ENCODE measurements at places on chromosomes 5 and 9.

DNA sequence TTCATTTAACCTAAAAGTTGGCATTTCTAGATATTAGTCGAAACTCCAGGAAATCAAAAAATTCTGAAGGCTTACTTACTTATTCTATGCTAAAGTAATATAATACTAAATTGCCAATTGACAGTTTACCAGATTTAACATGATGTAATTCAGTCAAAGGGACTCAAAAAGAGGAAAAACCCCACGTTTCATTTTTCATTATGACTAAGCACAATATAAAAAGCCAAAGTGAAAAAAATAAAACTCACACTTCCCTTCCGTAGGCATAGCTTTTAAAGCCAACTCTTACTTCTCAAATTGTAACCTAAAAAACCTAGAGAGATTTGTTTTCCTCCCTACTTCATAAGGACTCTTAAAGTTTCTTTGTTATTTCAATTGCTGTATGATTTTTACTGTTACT lies 146.6 kb downstream of the RAPGEF6 start:
- DNase-seq = no peak

DNA sequence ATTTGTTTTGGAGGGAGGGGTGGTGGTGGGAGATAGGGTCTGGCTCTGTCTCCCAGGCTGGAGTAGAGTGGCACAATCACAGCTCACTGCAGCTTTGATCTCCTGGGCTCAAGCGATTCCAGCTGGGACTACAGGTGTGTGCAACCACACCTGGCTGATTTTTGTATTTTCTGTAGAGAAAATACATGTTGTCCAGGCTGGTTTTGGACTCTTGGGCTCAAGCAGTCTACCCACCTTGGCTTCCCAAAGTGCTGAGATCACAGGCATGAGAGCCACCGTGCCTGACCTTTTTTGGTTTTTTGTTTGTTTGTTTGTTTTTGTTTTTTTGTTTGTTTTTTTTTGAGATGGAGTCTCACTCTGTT lies 15.4 kb downstream of the STXBP1 start:
- no peak for DNase-seq

DNA sequence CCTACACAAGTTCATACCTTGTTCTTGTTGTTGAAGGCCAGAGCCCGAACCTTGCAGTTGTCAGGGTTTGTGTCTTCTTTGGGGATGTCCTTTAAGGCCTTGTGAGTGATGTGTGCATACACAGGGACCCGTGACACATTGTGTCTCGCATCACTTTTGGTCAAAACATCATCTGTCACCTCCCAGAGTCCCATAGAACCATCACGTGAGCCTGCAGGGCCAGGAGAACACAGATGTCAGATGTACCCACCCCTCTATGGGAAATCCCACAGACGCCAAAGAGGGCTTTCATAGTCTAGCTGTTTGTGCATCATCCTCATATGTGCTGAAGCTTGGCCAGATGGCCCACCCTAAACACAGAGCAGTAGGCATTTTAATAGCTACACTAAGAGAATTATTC lies 28.2 kb downstream of the DCAF12 start:
- DNase-seq = no peak

- DNase-seq = no peak
These were observed 805.3 kb downstream of the TLE1 start for GRCh38 chr9:80883826-80884579.

- no peak for DNase-seq
These were observed 159.5 kb downstream of the RAPGEF6 start for GRCh38 chr5:131475541-131475941.

- DNase-seq = peak; percentile 26
These were observed 42.5 kb upstream of the RIC1 start for GRCh38 chr9:5586391-5586802.

GRCh38 chr9:136566553-136566895 lies 20.7 kb upstream of the NOTCH1 start:
- no peak for DNase-seq

DNA sequence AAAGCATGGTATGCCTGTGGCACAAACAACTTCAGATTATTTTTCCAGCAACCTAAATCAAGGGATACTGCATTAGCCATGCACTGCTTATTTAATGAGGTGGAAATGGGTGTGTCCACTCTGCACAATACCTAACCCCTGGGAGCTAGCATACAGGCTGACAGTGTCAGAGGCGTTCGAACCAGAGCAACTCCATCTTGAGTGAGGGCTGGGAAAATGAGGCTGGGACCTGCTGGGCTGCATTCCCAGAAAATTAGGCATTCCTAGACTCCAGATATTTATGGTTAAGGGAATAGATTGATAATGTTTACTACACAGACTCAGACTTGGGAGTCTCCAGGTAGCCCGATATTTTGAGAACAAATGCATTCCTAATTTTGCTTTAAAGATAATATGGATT lies 2.8 kb downstream of the FGF1 start:
- no peak for DNase-seq

GRCh38 chr9:134518004-134518606 lies 123.5 kb upstream of the COL5A1 start:
- DNase-seq = no peak

GRCh38 chr9:32385152-32385884 lies 875 bp downstream of the ACO1 start:
- no peak for DNase-seq

GRCh38 chr5:55929020-55929799 lies 65.6 kb downstream of the IL6ST start:
- DNase-seq = no peak

DNA sequence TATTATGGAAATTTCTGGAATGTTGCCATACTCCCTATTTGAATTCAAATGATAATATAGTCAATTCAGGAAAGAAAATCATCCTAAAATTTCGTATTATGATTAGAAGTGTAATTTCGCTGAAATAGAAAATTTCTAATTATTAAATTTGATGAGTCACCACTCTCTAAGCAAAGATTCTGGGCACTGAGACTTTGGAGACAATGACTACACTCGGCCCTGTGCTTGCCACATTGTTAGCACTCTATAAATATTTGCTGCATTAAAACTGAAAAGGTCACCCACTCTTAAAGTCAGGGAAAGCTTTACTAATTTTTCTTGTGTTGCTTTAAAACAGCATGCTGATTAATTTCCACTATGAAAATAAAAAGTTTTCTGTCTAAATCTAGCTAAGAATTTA lies 240.3 kb downstream of the TLE4 start:
- no peak for DNase-seq

- DNase-seq = no peak
These were observed 16.9 kb upstream of the LAMC3 start for GRCh38 chr9:130991778-130992681.

- DNase-seq = no peak
These were observed 13.0 kb downstream of the SLC38A9 start for GRCh38 chr5:55699041-55699688.

GRCh38 chr9:134975253-134975652 lies 57.5 kb upstream of the FCN1 start:
- DNase-seq = no peak

- no peak for DNase-seq
These were observed 10.9 kb downstream of the MGAT1 start for GRCh38 chr5:180791611-180792213.

- DNase-seq = peak; percentile 54
These were observed at the start of gene MVB12B for GRCh38 chr9:126326228-126327005. MVB12B (plus strand) TSS chr9:126326829; CDS start chr9:126326930, 101 bp downstream.

DNA sequence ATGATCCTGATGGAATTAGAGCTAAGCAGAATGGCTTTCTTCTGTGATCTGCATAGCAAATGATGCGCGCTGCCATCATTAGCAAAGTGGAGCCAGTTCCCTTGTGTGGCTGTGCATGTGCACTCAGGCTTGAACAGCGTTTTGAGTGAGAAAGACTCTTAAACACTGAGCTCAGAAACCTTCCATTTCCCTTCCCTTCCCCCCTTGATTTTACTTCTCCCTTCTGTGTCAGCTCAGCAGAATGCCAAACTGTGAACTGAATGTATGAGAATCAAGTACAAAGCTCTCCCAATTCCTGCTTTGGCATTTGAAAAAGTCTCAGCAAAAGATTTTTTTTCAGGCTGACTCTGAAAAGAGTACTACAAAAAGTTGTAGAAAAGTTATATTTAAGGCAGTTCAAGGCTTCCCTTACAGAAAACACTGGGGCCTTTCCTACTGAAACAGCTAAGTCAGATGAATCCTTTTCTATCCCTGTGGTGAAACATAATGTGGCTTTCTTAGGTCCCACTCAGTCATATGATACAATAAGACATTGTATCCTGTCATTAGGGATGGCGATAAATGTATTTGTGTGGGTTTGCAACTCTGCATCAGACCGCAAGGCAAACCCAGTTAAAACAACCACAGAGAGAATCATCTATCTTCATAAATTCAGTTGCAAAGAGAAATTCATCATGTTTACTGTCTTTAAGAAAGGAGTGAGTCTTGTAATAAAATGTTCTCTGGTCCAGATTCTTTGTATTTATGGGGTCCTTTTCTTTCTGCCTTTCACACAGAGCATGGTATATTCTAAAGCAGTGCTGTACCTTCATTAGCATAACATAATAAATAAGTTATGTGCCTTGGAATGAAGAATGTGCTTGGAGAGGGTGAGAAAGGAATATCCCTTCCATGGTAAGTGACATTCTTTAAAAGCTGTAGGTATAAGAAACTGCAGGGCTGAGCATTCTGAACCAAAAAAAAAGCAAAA lies 222.6 kb downstream of the CAAP1 start:
- no peak for DNase-seq

GRCh38 chr5:128252756-128253155 lies 169.2 kb downstream of the SLC12A2 start:
- no peak for DNase-seq

DNA sequence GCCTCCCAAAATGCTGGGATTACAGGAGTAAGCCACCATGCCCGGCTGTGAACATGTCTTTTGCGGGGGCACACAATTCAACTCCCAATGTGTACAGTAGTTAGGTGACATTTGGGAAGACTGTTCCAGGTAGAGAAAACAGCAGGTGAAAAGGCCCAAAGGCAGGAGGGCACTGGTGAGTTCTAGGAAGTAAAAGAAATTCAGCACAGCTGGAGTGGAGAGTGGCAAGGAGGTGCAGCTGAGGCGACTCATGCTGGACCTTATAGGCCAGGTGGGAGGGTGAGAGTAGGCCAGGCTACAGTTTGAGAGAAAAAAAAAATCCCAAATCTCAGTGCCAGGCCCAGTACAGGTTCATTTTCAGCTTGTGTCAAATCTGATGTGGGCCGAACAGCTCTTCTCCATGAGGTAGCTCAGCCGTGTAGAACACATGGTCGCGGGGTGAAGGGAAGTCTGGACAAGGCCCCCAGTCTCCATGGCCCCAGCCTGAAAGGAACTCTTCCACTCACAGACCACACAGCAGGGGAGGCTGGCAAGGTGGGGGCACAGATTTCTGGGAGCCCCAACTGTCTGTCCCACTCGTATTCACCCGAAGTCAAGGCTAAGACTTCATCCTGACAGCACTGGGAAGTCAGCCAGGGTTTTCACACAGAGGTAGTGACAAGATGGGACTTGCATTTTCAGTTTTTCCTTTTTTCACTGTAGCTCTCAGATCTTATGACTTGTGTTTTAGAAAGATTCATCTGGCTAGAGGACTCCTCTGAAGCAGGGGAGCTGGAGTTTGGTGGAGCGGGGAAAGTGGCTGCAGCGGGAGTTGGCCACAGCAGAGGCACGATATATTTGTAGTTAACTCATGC lies 4.5 kb upstream of the HNRNPAB start:
- no peak for DNase-seq

DNA sequence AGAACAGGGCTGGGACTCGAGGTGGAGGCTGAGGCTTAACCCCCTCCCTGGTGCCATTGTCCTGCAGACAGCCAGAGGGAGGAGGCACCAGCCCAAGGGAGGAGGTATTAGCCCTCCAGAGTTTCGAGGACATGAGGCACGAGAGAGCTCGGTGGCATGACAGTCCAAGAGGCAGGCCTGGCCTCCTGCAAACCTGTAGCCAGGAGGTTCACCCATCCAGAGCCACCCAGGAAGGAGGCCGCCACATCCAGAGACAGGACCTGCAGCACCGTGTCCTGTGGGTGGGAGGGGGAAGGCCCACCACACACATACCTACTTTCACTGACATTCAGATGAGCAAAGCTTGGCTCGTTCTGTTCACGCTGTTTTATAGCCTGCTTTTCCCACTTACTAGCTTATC lies 75.2 kb upstream of the ADAMTS2 start:
- DNase-seq = no peak

DNA sequence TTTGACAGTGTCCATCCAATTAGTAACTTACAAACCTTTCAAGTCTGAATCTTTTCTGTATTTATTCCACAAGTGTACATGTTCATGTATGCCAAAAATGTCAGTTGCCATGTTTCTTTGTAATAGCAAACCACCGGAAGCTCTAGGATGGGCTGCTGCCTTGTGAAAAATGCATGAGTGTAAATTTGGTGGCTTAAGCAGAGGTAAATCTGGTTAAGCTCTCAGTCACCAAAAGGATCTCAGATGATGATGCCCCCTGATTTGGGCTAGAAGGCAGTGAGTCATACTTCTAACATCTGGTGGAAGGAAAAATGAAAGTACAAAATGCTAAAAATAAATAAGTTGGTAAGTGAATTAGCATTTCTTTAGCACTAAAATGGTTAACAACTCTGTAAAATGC lies 567.5 kb downstream of the ELAVL2 start:
- no peak for DNase-seq

- DNase-seq = no peak
These were observed 66.6 kb downstream of the C9orf152 start for GRCh38 chr9:110141227-110141793.

GRCh38 chr5:78562001-78562400 lies 86.6 kb downstream of the LHFPL2 start:
- DNase-seq = no peak

- DNase-seq = no peak
These were observed 117.7 kb downstream of the RXRA start for GRCh38 chr9:134444038-134444315.

GRCh38 chr9:37967014-37967760 lies 63.3 kb upstream of the SLC25A51 start:
- no peak for DNase-seq

DNA sequence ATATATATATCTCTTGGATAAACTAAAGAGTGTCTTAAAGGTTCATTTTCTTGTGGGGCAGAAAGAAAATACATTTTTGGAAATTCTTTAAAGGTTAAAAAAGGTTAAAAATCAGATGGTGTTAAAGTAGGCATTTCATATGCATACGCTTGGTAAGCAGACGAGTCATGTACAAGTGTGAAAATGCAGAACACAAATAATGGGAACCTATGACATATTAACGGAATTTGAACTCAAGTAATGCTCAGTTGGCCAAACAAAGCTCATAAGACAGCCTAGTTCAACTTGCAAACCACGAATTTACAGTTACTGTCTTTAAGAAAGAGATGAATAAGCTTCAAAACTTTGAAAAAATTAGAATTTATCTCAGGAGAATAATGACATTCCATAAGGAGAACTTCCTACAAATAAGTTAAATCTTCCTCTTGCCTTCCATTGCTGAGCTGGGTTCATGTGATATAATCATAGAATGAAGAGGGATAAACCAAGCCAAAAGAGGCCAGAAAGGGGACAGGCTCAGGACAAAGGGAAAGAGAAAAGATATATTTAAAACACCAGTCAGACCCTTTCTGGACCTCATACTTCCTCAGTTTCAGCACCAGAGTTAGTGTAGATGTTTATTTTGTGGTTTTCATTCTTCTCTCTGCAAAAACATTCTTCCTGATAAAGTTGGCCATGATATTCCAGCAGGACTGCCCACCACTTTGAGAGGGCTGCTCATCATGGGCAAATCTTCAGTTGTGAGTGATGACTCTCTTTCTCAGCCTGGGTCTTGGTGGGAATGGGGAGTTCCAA lies 256.7 kb upstream of the CD180 start:
- no peak for DNase-seq

GRCh38 chr5:82657033-82657699 lies 379.0 kb upstream of the RPS23 start:
- DNase-seq = no peak

- no peak for DNase-seq
These were observed 14.8 kb upstream of the TMC1 start for GRCh38 chr9:72506615-72507014.
